Temporal lobe (tissue), 4 donors: ENCODE measurements at places on chromosomes 4 and X. TPM values are rescaled to one million over a fixed set of nuclear protein-coding genes. Genes with fewer than 3 reads are reported as not detected.

Gene CT45A10
- total RNA-seq: not detected

Gene TMEM156
- 0.74 TPM for total RNA-seq

Gene SLC10A4
- total RNA-seq: 5.2 TPM

Gene TCEAL2
- total RNA-seq: 26.6 TPM

Gene MAB21L2
- not detected for total RNA-seq

Gene GPM6B
- total RNA-seq: 323 TPM

Gene TRPC5OS
- total RNA-seq: not detected

Gene ETNPPL
- total RNA-seq: 0.98 TPM

Gene CCDC160
- total RNA-seq: 1.2 TPM

Gene PABPC1L2B
- not detected for total RNA-seq

Gene LONRF3
- total RNA-seq: 1.7 TPM

Gene NPY5R
- total RNA-seq: 32.0 TPM

Gene DCAF4L1
- total RNA-seq: under 0.01 TPM

Gene H2BW2
- total RNA-seq: not detected
